ENCODE measurements at places on chromosomes 7 and 10.

DNA sequence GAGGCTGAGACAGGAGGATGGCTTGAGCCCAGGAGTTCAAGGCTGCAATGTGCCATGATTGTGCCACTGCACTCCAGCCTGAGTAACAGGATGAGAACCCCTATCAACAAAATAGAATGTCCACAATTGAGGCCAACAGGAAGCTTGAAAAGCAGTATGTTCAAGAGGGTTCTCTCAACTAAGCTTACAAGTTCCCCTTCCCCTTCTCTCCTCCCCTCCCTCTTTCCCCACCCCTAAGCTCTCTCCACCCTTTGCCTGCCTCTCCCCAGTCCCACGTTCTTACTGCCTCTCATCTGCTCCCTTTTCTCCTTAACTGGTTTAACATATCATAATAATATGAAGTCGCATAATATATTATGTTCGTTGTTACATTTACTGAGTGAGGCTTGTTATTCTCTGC is 35.4 kb downstream of the KIAA1549 start:
- peak; percentile 47 for DNase-seq

DNA sequence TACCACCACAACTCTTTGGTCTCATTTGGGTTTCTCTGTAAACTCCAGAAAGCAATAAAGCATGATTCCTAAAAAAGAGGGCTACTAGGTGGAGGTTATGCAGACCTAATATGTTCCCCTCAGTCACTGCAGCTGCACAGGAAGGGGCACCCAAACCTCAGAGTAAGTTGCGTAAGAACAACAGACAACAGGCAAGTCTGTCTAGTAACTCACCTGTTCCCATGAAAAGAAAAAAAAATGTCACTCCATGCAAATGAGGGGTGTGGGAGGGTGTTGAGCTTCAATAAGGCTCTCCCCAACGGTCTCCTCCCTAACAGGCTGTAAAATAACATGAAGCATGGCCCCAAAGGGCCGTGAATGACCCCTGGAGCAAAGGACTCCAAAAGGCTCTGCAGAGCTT is 461.4 kb downstream of the KCNMA1 start:
- no peak for DNase-seq

DNA sequence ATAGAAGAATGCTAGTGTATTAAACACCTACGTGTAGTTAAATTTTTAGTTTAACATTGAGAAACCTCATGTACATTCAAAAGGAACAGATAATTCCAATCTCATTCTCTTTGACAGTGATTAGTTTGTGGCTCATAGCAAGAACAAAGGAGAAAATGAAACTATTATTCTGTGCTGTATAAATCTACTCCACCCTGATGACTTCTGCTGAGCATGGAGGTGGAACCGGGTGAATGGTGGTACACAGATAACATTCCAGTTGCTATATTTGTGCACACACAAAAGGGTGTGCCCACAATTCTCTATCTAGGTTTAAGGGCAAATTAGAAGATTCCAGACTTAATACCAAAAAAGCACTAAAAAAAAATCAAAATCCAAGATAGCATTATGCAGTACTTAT is 17.0 kb upstream of the RALA start:
- no peak for DNase-seq

GRCh38 chr7:36648441-36648840 is 75.9 kb downstream of the AOAH start:
- no peak for DNase-seq

GRCh38 chr10:27699776-27700175 is 45.8 kb downstream of the MKX start:
- no peak for DNase-seq

GRCh38 chr10:22711373-22711772 is 3.0 kb downstream of the PIP4K2A start:
- DNase-seq = no peak

GRCh38 chr10:1492641-1493040 is 244.7 kb downstream of the ADARB2 start:
- no peak for DNase-seq

DNA sequence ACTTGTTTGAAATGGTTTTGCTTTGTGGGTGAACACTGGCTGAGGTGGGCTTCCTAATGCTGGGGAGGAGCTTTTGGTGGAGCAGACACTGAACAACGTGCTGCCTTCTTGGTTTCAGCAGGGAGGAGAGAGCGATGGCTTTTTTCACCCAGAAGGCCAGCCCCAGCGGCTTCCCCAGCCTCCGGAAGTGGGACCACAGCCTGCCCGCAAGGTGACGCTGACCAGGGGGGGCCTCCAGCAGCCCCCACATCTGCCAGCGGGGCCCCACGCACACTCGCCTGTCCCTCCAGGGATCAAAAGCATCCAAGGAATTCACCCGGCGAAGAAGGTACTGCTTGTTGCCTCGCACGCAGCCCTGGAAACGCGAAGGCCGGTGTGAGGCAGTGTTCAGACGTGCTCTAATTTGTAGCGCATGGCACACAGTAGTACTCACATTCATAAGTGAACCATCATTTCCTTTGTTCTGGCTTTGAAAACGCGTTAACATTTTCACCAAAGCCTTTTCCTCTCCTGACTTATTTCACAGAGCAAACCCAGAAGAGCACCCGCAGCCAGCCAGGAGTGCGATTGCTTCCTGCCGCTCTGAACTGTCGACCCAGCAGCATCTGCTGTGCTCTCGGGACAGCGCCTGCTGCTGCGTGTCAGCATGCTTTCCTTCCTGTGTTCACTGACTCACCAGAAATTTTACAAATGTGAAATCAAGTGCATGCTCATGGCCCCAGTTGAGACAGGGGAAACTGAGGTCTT is 48.4 kb downstream of the SHH start:
- DNase-seq = peak; percentile 72

GRCh38 chr10:70480239-70480861 is 1.8 kb downstream of the PALD1 start:
- DNase-seq = peak; percentile 67

- DNase-seq = no peak
Measured at GRCh38 chr10:50522908-50523307, 100.8 kb downstream of the SGMS1 start.

DNA sequence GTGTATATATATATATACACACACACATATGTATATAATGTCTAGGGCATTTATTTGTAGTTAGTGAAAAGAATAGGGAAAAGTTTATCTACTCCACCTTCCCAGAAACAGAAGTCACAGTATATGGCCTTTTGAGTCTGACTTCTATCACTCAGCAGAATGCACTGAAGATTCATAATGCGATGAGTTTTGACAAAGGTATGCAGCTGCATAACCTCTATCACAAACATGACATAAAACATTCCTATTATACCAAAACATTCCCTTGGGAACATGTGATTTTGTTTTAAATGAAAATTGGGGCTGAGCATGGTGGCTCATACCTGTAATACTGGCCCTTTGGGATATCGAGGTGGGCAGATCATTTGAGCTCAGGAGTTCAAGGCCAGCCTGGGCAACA is 137.3 kb upstream of the EEPD1 start:
- DNase-seq = no peak

DNA sequence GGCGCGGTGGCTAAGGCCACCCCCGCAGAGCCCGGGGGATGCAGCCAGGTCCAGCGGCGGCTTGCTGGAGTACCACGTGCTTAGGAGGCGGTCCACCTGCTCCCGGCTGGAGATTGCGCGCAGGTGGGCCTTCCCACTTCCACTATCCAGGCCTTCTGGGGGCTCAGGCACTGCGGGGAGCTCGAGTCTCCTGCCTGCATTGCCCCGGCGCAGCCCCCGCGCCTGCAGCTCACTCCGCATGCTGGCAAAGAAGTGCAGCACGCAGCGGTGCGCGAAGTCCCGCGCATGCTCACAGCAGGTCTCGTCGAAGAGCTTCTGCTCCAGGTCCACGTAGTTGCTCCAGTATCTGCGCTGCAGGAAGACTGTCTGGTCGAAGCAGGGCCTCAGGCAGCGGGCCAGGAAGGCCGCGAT is 5.8 kb downstream of the CALHM3 start:
- no peak for DNase-seq

DNA sequence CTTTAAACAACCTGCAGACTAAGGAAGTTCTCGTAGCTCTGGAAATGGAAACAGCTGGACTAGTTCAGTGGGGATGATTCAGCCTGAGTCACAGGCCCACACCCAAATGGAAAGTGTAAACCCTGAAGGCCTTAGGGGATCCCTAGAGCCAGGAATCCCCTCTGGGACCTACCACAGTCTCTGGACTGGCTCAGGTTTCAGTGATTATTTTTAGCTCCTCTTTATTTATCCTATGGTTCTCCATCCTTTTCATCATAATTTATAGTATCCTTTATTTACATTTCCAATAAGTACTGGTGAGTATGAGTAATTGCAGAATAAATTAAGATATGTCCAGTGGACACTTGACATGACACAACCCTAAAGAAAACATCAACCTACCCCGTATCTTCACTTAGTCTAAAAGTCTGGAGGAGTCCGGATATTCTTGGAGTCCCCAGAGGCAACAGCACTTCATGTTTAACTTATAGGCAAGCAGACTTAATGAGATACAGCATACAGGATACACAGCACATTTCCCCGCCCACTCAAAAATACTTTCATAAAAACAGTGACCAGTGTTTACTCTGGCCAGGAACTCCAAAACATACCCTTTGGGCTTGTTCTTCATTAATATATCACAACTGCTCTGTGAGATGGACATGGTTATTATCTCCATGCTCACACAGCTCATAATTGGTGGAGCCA is 28.4 kb upstream of the SEMA3E start:
- no peak for DNase-seq

DNA sequence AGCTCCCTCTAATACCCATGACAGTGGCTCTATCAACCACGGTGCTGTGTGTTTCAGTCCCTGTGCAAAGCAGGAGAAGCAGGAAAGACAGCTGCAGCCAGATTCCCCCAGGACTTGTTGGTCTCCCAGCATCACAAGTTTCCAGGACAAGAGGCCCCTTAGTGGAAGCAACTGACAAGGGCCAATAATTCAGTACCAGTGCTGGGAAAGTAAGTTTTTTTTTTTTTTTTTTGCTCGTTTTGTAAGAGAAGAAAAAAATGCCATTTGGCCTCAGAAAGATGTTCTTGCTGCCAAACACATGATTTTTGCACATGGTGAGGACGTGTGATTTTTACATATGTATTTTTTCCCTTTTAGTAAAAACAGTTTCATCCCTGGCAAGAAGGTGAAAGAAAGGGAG is 284.2 kb upstream of the ZMIZ1 start:
- DNase-seq = no peak

DNA sequence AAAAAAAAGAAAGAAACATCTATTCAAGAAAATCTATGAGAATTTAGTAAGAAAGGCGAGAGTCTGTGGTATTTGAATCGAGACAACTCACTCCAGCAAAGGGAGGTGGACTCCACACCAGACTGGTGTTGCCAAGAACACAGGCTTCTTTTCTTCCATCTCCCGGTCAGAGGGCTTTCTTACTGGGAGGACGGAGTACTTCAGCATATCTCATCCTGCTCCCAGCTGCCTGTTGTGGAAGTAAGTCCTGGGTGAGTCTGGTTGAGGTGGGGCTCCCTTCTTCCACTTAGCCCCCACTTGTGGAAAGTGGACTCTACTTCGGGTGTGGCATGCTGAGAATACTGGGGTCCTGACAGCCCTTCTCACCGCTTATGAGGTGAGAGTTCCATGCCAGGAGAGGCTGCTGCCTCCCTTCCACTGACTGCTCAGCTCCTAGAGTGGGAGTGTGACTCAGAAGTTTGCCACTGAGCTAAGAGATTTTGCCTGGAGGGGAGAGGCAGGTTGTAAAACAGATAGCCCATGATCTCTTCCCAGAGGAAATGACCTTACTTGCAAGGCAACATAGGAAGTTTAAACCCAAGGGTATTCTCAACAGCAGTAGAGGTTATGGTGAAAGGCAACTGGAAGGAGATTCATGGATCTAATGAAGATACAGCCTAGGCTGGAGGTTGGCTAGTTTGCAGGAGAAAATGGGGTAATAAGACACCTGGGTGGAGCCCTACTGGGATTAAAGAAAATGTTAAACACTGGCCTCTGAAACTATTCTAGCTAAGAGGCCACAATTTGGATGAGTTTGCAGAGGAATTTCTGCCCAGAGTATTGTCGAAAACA is 3.5 kb upstream of the NACAD start:
- DNase-seq = no peak

- no peak for DNase-seq
Measured at GRCh38 chr10:63977329-63977923, 456.2 kb downstream of the REEP3 start.

DNA sequence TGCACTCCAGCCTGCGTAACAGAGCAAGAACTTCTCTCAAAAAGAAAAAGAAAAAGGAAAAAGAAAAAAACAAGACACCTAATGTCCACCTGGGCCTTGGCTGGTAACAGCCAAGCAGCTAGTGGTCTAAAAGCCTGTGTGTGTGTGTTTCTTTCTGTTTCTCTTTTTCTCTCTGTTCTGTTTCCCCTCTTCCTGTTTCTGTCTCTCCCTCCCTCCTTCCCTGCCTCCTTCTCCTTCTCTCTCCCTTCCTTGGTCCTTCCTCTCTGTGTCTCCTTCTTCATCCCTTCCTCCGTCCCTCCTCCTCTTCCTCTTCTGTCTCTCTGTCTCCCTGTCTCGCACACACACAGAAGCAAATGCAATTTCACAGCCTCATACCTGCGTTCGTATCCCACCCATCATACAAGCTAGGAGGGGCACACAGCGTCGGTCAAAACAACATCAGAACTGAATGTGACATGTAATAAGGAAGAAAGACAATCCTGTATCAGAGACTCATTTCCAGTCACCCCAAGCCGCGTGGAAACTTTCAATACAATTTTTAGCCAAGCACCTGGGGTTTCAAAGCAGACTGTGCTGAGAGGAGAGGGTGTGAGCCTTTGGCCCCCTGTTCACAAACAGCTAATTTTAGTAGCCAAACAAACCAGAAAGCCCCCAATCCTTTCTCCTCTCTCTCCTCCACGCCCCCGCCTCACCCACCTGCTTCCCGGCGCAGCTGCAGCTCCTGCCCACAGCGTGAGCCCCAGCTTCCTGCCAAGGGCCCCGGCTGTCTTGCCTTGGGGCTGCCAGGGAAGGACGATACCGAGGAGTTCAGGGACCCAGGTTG is 50.2 kb upstream of the GNA12 start:
- DNase-seq = no peak

GRCh38 chr10:3395458-3395861 is 222.9 kb upstream of the PITRM1 start:
- no peak for DNase-seq

GRCh38 chr7:141045842-141046620 is 27.8 kb upstream of the TMEM178B start:
- DNase-seq = no peak

- no peak for DNase-seq
Measured at GRCh38 chr7:144780071-144780608, 55.7 kb downstream of the TPK1 start.

GRCh38 chr7:159323359-159323758 is 178.7 kb upstream of the VIPR2 start:
- no peak for DNase-seq

All from hematopoietic multipotent progenitor cell (in vitro differentiated cells).